ENCODE measurements at places on chromosomes 3 and 15.

DNA sequence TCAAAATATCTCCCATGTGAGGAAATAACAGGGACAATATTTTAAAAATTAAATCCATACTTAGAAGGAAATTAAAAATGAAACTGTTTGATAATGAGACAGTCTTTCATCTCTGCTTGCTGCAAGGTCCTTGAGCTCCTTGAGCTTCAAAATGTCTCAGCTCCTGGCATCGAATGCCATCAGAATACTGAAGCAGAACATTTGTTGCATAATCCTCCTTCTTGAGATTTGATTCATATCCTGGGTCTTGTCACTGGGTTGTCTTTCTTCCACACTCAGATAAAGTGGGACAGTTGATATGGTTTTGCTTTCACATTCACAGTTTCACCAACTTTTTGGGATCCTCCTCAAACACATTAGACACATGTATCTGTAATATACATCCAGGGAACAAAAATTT, 27.8 kb downstream of the COL8A1 start:
- no peak for DNase-seq

GRCh38 chr3:13762906-13763305, 117.0 kb downstream of the WNT7A start:
- no peak for DNase-seq

GRCh38 chr15:69536726-69537512, 84.3 kb downstream of the RPLP1 start:
- DNase-seq, result no peak

DNA sequence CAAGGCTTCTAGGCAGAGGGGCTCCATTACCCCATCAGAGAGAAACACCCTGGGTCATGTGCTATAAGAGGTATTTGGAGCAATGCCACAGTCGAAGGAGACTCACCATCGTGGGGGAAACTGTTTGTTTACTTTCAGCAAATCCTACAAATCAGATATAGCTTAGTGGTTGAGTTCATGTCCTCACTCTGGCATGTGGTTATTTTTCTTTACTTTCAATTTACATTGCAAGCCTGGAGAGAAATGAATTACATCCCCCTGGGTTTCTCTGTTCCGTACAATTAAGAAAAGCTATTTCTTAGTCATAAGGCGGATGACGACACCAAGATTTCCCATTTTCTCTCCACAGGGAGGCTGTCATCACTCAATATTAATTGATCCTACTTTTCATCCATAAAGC, 36.9 kb downstream of the RFTN1 start:
- DNase-seq, result no peak

GRCh38 chr15:69315402-69316110, 16.8 kb downstream of the PAQR5 start:
- DNase-seq, result no peak

DNA sequence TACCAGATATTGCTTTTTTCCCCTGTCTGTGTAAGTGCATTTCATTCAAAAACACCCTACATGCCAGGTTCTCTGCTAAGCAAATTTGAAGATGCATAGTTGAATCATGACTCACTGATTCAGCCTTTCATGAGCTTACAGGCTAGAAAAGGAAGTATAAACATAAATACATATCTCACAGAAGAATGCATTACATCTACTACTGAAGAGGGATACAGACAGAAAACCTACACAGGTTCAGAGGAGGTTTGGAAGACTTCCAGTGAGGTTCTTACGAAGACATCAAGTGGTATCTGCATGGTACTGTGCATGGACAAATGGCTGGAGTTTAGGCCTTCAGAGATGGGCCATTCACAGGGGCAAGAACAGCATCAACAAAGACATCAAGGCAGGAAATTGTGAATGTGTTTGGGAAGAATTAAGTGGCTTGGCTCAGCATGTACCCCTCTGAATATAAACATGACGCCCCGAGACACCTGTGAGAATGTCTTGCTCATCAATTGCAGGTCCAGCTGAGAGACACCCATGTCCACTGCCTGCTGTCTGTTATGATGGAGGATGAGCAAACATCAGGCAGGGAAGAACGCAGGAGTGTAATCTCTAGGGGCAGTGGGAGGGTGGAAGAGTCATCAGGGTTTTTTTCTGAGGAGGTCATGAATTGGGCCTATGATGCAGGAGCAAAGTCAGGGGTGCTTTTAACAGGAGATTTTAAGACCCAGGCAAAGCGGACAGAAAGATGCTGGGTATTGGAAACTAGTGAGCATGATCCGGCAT, 105.1 kb upstream of the GALNT15 start:
- no peak for DNase-seq

DNA sequence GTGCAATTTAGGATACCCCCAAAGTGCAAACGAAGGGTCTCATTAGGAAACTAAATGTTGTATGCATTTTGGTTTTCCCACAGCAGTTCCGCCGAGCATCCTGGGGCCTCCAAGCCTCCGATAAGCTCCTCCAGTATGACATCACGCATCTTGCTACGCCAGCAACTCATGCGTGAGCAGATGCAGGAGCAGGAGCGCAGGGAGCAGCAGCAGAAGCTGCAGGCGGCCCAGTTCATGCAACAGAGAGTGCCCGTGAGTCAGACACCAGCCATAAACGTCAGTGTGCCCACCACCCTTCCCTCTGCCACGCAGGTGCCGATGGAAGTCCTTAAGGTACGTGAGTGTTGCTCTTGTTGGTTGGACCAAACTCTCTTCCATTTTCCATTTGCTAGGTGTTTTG, 120.5 kb upstream of the SAMMSON start:
- no peak for DNase-seq

GRCh38 chr3:61053781-61054496, 197.3 kb downstream of the FHIT start:
- DNase-seq, result no peak

DNA sequence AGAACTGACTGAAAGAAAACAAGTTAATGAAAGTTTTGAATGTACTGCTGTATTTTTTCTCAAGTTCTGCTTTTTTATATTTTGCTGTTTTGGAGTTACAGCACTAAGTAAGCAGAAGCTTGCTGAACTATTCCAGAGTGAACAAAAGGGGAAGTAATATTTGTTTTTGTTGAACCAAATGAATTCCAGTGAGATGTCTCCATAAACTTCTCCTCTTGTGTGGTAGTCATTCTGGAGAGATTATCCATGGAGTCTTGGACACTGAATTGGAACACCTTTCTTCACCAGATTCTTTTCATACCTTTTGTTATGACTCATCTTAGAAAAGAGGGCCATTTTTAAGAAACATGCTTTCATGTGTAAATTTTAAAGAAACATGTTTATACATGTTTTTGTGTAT, 8.8 kb downstream of the ANKUB1 start:
- no peak for DNase-seq

GRCh38 chr3:185696039-185696438, 109.9 kb downstream of the SENP2 start:
- no peak for DNase-seq

- DNase-seq, result no peak
Measured at GRCh38 chr3:25901796-25902195, 111.9 kb downstream of the OXSM start.

DNA sequence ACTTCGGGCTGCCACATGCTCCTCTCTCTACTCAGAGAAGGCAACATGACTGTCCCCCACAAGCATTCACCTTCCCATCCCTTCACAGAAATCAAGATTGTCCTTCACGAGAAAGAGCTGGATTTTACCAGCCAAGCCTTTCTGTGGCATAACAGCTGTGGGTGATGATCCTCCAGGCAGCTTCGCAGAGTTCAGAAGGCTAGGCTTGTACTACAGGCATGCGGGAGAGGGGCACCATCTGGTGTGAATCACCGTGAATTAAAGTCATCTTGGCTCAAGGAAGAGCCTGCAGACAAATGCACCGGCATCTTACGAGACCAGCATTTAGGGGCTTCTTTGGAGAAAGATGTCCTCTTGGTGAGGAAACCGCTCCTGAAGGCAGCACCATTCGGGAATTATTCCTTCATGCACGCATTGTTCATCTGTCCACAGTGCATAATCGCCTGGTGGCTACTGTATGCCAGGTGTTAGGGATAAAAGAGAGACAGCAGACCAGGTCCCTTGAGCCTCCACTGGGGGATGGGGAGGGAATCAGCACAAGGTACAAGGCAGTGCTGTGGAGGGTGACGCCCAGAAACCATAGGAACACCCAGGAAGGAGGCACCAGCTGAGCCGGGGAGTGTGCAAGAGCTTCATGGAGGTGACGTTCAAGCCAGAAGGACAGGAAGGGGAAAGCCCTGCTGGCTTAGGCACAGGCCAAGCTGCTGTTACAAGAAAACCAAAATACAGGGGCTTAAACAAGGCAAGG, 108.6 kb downstream of the TMEM266 start:
- DNase-seq, result no peak

DNA sequence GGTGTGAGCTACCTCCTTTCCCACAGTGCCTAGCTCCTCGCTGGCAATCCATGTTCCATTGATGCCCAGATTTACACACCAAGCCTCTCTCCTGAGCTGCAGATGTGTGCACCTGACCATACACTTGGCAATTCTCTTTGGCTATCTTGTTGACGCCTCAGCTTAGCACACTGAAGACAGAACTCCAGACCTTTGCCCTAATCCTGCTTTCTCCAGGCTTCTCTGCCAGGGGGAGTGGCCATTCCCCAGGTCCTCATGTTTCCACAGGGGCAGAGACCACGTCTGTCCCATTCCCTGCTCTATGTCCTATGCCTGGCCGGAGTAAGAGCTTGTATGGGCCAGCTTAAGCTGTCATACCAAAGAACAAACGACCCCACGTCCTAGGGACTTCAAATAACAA, 30.2 kb upstream of the ALDH1L1 start:
- DNase-seq, result no peak
